ENCODE measurements at places on chromosomes 1 and 21.

DNA sequence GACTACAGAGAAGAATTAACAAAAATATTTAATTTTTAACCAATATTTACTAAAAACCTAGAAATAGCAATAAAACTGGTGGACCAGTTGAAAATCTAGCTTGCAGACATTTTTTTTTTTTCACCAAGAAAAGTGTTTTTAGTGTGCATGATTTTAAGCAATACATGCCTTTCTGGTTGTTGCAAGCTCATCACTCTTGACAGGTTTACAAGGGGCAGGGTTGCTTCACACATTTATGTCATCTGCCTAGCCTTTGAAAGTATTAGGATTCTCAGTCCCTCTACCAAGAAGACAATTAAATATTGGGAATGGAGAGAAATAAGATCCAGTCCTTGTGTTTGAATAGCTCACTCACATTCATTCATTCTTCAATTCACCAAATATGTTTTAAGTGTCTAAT lies 53.8 kb upstream of the LYPLAL1 start:
- DNase-seq: no peak

- no peak for DNase-seq
Measured at GRCh38 chr1:209513226-209513625, 70.3 kb upstream of the CAMK1G start.

- no peak for DNase-seq
Measured at GRCh38 chr1:232166942-232167341, 463.0 kb downstream of the SIPA1L2 start.

- no peak for DNase-seq
Measured at GRCh38 chr1:6425658-6426057, 1.1 kb downstream of the ESPN start.

DNA sequence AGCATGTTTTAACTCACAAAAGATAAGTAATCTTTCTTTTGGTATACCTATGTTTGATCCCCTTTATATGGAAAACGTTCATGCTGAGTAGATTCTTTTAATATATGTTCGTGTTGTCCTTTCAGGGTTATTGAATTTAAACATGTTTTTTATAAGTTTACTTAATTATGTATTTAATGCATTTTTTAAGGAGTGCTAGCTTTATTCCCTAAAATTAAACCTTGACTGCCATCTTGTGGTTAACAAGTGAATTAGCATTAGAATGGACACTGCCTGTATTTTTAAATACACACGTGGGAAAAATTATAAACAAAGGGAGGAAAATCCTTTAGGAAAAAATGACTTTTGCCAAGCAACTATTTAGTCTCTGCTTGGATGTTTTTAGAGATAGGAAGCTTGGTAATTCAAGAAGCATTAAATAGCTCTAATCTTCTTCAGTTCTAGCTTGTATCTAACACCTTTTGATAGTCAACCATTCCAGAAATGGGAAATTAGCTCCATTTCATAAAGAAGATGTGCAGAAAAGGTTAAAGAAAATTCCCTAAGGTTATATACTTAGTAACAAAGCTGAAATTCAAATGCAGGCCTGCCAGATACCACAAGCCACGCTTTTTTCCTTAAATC lies 43.0 kb downstream of the UBE2U start:
- no peak for DNase-seq

GRCh38 chr21:42258150-42258884 lies 39.4 kb downstream of the ABCG1 start:
- no peak for DNase-seq

GRCh38 chr1:7070389-7071029 lies 285.3 kb downstream of the CAMTA1 start:
- DNase-seq: peak; percentile 23

DNA sequence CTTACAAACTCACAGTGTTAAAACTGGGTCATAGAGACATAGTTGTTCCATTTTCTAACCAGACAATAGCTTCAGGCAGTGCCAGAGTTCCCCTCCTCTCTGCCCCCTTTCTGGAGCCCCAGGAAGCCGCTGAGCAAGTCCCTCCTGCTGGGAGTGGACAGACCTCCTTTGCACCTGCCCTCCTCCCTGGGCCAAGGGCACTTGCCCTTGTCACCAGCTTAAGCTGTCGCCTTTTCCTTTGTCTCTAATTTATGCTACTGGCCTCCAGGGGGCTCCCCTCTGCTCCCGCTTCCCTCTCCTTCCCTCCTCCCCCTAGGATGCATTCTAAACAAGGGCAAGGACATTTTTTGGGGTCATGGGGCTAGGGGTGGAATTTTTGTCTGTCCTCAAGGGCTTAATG lies 182.4 kb downstream of the MIS18A start:
- DNase-seq: no peak

GRCh38 chr1:30916296-30916695 lies 7.7 kb upstream of the SDC3 start:
- DNase-seq: no peak

- DNase-seq: no peak
Measured at GRCh38 chr1:90512441-90512840, 204.7 kb downstream of the BARHL2 start.

DNA sequence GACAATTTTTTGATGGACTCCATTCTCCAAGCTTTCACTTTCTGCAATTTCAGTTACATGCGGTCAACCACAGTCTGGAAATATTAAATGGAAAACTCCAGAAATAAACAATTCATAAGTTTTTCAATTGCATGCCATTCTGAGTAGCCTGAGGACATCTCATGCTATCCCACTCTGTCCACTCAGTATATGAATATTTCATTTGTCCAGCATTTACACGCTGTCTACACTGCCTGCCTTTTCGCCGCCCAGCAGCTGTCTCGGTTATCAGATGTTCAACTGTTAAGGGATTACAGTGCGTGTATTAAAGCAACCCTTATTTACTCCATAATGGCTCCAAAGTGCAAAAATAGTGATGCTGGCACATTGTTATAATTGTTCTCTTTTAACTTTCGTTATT lies 116.3 kb downstream of the ADSS2 start:
- DNase-seq: no peak

GRCh38 chr1:92108631-92109030 lies 28.5 kb downstream of the BTBD8 start:
- DNase-seq: no peak

- no peak for DNase-seq
Measured at GRCh38 chr1:181205901-181206300, 117.4 kb downstream of the IER5 start.

DNA sequence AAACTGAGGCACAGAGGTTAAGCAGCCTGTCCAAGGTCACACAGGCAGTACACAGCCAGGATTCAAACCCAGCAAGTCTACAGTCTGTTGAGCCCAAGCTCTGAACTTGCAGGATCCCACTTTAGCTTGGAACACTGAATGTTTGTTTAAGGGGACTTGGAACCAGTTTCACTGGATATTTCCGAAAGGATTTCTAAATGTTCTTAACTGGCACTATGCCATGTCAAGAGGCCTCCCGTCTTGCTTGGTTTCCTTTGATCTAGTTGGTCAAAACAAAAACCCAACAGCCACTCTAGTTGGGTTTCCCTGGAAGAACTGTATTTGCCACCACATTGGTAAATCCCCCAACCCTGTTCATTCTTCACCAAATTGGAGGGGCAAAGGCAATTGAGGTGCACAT lies 317.6 kb upstream of the KAZN start:
- no peak for DNase-seq

- DNase-seq: no peak
Measured at GRCh38 chr1:82015444-82015843, 214.7 kb downstream of the ADGRL2 start.

- DNase-seq: no peak
Measured at GRCh38 chr1:85584923-85585322, 4.4 kb downstream of the CCN1 start.

DNA sequence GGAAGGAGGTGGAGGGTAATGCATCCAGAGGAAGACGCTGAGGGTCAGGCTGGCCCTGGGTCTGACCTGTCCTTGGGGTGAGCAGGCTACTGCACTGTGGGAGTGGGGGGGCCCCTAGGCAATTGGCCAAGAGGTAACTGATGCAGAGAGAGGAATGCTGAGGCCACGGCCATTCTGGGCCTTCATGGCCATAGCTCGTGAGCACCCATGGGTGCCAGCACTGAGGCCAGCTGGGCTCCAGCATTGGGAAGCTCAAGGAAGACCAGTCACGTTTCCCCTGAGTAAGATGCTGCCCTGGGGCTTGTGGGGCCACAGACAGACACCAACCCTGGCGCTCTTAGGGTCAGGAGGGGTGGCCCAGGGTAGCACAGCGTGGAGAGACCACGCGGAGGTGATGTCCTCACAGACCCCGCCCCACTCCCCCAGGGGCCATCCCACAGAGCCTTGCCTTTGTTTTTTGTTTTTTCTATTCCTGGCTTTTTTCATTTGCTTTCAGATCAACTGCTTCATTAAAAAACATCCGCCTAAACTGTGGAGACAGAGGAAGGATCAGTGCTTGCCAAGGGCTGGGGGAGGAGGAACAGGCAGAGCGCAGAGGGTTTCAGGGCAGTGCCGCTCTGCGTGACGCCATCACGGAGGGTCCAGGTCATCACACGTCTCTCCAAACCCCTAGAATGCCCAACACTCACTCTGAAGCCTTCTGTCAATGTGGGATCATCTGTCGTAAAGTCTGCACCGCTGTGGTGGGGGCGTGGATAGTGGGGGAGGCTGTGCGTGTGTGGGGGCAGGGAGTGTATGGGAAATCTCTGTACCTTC lies 61.1 kb downstream of the SIK1 start:
- no peak for DNase-seq
